ENCODE measurements at places on chromosomes 11 and 22. TPM values are rescaled to one million over a fixed set of nuclear protein-coding genes. Genes with fewer than 3 reads are reported as not detected.

CCDC117 gene
- 23.3 TPM for total RNA-seq

DNA sequence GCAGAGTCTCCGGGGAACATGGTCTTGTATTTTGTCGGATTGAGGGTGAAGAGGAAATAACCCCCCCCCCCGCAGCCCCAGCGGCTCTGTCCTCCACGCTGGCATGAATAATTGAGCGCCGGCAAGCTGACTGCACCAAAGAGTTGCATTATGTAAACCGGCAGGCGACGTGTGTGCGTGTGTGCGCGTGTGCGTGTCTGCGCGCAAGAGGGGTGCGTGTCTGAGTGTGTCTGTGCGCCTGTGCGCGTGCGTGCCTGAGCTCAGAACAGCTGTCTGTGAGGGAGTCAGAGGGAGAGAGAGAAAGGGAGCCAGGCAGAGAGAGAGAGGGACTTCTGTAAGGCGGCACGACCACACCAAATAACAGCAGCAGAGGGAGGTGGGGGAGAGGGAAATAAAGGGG lies 94.4 kb downstream of the SCN3B start:
- DNase-seq: no peak

IFITM1 gene
- total RNA-seq: 4.0 TPM

- no peak for DNase-seq
Observed at GRCh38 chr22:35315855-35316745, 16.4 kb downstream of the TOM1 start.

GRCh38 chr22:49022816-49023160 lies 804.9 kb downstream of the BRD1 start:
- no peak for DNase-seq

DNA sequence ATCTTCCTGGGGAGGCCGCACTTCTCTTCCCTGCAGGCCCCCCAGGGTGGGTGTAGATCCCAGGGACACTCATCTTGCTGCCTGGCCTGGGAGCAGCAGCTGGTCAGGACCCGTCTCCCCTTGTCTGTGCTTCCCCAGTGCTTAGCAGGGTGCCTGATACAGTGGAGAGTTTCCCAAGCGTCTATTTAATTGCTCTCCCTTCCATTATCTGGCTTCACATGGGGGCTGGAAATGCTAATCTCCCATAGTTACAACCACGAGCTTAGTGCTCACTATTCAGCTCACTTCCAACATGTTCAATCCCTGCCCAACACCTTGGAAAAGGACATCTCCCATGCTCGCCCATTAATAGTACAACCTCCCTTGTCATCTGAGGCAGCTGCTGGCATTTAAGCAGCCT lies 100.5 kb downstream of the DSCAML1 start:
- DNase-seq: no peak

- no peak for DNase-seq
Observed at GRCh38 chr11:93654226-93654625, 7.3 kb upstream of the CEP295 start.
